K562 (cell line): ENCODE measurements at places on chromosomes 13 and 19.

DNA sequence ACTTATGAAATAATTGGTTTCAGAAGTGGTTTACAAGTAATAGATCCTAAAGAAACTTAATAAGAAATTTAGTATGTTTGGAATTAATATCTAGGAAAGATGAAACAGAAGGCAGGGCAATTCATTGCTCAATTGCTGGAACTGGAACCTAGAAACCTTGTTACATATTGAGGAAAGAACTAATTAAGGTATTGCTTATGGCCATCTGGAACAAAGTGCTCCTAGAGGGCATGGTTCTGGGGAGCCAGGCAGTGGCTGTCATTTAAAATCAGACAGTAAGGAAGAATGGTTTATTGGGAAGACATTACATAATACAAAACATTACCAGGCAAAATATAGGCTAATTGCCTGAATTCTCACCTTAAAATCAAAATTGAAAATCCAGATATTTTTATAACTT, 224.1 kb downstream of the SLITRK6 start:
- DNase-seq, result no peak

DNA sequence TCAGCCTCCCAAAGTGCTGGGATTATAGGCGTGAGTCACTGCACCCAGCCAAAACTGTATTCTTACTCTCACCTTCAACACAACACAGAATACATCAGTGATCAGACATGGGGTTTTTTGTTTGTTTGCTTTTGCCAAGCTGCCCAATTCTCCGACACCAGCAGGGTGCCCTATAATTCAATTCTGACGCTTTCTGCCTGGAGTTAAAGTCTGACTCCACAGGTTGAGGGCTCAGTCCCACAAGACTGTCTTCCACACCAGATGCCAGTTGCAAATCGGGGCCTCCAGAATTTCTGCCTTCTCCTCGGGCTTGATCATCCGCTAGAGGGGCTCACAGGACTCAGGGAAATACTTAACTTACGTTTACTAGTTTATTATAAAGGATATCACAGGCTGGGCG, 22.1 kb downstream of the FBN3 start:
- DNase-seq, result no peak

DNA sequence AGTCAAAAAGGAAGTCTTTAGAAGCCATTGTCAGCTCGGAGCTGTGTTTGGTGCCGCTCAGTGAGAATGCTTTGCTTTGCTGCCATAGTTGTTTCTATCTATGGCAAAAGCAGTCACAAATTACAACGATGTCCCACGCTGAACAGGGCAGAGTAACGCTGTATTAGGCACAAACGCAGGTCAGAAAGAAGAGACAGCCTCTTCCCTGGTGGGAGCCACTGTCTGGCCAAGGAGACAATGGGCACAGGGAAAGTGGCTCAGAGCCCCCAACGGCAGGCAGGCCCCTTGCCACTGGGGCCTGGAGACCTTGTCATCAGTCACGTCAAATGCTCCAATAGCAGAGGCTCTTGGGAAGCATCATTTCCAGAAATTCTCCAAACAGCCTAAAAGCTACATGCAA, 244.2 kb downstream of the TEX29 start:
- no peak for DNase-seq

GRCh38 chr19:7729831-7730285, 2.1 kb downstream of the CLEC4G start:
- DNase-seq, result no peak

GRCh38 chr19:54429545-54430227, 14.4 kb downstream of the TTYH1 start:
- DNase-seq, result no peak

- DNase-seq, result no peak
Measured at GRCh38 chr13:31056644-31057271, 104.9 kb downstream of the HSPH1 start.

DNA sequence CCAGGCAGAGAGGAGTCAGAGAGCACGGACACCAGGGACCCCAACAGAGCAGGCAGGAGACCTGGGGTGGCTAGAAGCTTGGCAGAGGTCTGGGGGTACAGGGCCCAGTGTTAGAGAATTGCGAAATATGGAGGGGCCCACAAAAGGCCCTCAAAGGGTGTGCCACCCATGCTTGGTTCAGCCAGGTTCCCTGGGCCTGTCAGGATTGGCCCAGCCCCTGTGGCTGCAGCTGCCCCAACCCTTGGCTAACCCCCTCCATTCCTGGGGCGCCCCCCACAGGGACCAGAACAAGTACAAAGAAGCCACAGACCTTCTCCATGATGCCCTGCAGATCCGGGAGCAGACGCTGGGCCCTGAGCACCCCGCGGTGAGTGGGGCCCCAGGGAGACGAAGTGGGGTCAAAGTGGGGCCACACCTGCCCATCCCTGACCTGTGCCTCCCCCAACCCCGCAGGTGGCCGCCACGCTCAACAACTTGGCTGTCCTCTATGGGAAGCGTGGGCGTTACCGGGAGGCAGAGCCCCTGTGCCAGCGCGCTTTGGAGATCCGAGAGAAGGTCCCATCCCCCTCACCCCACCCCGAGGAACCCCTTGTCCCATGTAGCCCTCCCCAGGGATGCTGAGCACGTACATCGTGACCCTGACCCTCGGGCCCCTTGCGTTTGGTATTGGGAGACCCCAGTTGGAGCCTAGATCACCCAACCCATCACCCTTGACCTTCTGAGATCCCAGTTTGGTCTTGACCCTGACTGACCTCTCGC, 8.0 kb downstream of the KLC3 start:
- DNase-seq, result no peak
